Kidney epithelial cell (primary cell): ENCODE measurements at places on chromosomes 6 and 20.

- no peak for DNase-seq
Measured at GRCh38 chr6:44738601-44739146, 351.2 kb downstream of the CDC5L start.

GRCh38 chr20:24678351-24679106 lies 209.1 kb downstream of the SYNDIG1 start:
- no peak for DNase-seq

DNA sequence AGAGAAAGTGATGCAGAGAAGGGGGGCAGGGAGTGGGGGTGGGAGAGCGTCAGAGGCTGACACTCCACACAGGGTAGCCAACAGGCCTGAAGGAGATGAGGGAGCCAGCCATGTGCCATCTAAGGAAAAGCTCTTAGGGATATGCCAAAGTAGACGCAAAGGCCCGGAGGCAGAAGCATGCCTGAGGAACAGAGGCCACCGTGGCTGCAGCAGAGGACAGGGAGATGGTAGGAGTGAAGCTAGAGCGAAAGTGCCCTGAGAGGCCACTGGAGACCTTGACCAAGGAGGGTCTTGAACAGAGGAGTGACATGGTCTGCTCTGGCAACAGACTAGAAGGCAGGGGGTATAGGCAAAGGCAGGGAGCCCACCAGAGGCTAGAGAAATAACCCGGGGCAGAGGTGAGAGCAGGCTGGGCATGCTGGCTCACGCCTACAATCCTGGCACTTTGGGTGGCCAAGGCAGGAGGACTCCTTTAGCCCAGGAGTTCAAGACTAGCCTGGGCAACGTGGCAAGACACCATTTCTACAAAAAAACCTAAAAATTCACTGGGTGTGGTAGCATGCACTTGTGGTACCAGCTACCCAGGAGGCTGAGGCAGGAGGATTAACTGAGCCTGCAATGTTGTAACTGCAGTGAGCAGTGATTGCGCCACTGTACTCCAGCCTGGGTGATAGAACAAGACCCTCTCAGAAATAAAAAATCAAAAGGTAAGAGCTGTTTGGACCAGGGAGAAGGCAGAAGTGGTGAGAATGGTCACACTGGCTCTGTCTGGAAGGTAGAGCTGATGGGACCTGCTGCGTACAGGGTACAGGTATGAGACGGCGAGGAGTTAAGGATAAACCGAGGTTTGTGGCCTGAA lies 6.3 kb downstream of the RRBP1 start:
- no peak for DNase-seq

DNA sequence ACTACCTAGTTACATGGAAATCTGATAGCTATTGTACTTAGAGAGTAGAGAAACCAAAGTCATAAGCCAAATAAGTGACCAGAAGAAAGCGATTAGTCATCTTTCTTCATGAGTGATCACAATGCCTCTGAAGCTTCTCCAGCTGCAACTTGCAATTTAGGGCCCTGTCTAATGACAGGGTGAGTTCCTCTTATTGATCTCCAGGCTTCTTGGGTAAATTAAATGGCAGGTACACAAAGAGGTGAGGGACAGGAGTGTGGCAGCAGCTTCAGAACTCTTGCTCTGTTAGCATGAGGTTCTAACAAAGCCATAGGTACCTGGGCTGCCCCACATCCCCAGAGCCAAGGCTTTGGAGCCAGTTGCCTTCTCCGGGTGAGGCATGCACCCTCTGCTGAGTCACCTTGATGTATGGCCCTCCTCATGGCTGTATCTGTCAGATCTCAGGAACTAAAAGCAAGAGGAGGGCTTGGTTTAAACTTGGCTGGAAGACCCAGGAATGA lies 60.8 kb downstream of the PRDM1 start:
- peak; percentile 59 for DNase-seq

DNA sequence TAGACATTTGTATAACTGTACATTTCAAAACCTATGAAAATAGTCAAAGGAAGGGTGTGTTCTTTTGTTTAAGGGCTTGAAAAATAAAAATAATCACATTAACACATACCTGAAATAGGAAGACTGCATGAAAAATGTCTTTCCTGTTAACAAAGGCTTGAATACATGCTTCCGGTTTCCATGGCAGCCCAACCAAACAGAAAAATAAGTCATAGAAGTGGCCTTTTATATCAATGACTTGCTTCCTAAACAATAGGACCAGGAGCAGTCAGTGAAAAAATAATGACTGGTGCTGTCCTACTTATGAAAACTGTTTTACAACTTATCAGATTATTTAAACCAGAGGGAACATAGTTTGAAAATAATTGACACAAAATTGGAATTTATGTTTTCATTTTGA lies 412.6 kb upstream of the PLCB4 start:
- DNase-seq: no peak

DNA sequence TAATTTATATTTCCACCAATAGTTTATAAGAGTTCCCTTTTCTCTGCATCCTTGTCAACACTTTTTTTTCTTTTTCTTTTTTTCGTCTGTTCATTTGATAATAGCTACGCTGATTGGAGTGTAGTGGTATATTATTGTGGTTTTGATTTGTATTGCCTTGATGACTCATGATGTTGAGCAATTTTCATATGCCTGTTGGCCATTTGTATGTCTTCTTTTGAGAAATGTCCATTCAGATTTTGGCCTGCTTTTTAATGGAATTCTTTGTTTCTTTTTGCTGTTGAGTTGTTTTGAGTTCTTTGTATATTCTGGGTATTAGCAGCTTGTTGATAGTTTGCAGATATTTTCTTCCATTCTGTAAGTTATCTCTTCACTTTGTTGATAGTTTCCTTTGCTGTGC lies 773.4 kb downstream of the KIF16B start:
- no peak for DNase-seq

GRCh38 chr6:150175586-150176151 lies 32.8 kb downstream of the PPP1R14C start:
- DNase-seq: no peak

DNA sequence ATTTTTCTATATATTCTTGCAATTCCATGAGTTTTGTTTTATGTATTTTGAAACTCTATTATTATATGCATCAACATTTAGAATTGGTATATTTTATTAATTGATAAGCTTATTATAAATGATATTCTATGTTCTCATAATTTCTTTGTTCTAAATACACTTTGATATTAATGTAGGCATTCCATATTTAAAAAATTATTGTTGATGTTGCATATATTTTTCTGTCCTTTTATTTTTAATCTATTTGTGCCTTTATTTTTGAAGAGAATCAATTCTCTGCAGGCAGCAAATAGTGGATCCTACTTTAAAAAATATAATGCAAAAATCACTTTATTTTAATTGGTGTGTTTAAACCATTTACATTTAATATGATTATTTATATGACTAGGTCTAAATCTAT lies 29.6 kb downstream of the SIRPD start:
- DNase-seq: no peak

GRCh38 chr6:133648581-133648980 lies 240.3 kb upstream of the TCF21 start:
- no peak for DNase-seq

GRCh38 chr6:38909015-38909730 lies 139.4 kb upstream of the GLP1R start:
- no peak for DNase-seq

DNA sequence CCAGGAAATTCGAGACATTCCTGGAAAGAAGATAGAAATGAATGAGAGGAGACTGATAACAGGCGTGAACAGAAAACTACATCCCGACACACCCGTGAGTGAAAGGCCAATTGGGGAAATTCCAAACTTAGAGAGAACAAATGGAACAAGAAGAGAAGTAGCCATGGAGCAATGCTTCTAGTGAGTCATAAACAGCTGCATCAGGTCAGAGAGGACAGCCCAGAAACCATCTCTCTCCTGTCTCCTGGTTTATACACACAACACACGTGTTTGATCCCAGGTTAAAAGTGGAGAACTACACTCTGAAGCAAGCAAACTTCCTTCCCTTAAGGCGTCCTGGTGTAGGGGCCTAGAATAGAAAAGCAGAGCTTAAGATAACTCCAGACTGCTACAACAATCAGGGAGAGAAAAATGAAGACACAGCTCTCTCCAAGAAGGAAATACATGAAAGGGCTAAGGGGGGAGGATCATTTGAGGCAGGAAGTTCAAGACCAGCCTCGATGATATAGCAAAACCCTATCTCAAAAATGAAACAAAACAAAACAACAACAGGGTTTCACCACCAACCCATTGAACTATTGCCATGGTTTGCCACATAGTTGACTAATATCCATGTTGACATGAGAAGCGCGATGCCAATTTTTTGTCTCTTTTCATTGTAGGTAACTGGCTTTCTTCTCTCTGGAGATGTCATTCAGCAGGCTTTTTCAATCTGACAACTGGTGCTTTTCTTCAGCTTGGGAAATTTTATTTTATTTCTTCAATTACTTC lies 26.9 kb downstream of the NRN1 start:
- DNase-seq: no peak

GRCh38 chr6:10809098-10809497 lies 29.2 kb downstream of the MAK start:
- DNase-seq: no peak

GRCh38 chr6:3349388-3350251 lies 90.9 kb downstream of the PSMG4 start:
- DNase-seq: no peak

DNA sequence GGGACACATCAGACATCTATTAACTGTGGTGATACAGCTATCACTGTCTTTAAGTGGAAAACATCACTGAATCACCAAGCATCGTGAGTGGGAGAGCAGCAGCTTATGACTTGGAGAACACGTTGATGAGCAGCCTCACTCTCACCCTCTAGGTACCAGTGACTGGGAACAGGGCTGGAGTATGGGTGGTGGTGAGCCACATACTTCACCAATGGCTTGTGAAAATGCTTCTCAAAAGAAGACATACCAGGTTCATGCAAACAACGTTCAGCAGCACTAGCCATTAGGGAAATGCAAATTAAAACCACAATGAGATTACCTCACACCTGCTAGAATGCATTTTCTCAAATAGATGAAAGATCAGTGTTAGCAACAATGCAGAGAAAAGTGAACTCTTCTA lies 25.3 kb downstream of the SNX5 start:
- DNase-seq: no peak

GRCh38 chr6:166955121-166955864 lies 1.1 kb downstream of the RNASET2 start:
- no peak for DNase-seq

DNA sequence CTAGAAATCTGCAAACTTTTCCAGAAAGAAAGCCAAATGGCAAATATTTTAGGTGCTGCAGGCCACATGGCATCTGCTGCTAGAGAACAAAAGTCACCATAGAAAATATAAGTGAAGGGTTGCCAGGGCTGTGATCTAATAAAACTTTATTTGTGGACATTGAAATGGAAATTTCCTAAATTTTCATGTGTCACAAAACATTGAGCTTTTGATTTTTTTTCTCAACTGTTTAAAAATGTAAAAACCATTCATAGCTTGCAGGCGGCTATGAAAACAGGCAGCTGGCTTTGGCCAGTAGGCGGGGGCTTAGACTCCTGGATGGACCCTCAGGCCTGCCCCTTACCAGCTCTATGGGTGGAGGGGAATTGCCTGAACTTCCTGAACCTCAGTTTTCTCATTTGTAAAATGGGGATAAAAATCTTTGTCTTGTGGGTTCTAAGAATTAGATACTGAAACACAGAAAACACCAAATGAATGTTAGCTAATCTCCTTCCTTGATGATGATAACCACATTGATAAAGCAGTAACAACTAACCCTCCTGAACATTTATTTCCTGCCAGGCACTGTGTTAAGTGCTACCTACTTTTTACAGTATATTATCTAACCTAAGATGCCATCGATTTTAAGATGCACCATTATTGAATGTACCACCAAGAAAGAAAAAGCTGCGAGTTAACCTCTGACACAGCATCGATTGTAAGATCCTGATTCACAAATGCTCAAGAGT lies 85.5 kb downstream of the SLC22A23 start:
- no peak for DNase-seq

DNA sequence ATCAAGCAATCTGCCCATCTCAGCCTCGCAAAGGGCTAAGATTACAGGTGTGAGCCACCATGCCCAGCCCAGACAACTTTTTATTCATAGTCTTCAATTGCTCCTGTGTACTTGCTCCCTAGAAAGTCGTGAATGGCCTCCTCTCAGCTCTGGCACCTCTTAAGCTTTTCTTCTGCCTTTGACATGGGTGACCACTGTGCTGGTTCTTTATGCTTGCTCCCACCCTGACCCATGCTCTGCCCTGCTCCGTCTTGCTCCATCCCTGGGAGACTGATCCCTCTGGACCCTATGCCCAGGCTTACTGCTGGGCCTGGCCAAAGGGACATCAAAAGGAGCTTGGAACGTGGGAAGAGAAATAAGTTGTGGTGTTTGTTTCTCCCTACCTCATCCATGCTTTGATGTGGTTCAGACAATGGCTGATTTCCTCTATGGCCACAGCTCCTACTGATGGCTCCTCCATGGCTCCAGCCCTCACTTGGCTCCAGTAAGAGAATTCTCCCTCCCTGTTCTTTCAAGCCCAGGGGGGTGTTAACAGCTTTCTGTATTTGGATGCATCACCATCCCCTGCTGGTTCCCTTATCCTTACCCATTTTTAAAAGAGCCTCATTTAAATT lies 7.7 kb upstream of the TREM2 start:
- DNase-seq: no peak

GRCh38 chr6:3333263-3333662 lies 74.5 kb downstream of the PSMG4 start:
- DNase-seq: no peak

DNA sequence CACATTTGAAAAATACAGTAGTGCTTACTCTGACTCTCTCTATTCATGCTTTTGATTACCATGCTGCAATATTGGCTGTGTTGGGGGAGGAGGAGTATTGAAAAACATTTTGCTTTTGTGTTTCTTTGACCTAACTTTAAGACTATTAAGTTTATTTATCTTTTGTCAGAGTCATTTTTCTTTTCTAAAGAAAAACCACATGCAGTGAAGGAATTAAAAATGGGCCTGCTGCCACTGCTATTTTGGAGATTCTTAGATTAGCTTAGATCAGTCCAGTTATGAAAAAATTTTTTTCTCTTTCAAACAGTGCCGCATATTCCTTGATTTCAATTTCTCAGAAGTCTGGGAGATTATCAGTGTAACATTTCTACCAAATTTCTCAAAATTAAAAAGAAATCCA lies 36.1 kb downstream of the BCKDHB start:
- no peak for DNase-seq
